ENCODE measurements at places on chromosomes 2 and 18.

DNA sequence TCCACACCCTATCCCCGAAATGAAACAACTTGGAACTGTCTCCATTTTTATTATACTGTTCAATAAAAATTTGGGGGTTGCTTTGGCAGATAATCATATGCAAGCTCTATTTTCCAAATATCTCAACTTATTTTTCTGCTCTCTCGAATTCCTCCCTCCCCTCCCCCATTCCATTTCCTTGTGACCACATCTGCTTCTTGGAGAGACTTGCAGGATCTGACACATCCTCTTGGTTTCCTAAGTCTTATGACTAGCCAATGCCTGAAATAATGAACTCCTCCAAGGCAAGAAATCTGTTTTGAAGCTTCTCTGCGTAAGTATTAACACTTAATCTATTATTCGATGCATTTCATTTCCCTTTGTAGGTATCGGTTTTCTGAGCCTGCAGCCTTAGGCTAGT, 16.1 kb downstream of the TGIF1 start:
- DNase-seq = no peak

DNA sequence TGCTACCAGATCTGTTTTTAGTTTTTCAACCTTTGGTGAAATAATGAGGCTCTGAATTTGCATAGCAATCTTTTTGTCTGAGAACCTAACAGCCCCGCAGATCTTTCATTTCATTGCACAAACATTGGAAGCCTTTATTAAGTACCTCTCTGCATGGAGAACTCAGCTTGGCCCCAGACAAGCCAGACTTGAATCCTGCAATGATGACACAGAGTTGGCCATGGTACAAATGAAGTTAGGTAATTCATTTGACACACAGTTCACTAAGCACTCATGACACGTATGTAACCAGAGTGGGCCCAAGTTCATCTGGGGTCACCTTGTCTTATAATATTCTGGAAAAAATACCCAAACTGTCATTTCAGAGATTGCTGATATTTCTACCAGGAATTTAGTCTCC, 439.1 kb upstream of the ID2 start:
- DNase-seq = no peak

DNA sequence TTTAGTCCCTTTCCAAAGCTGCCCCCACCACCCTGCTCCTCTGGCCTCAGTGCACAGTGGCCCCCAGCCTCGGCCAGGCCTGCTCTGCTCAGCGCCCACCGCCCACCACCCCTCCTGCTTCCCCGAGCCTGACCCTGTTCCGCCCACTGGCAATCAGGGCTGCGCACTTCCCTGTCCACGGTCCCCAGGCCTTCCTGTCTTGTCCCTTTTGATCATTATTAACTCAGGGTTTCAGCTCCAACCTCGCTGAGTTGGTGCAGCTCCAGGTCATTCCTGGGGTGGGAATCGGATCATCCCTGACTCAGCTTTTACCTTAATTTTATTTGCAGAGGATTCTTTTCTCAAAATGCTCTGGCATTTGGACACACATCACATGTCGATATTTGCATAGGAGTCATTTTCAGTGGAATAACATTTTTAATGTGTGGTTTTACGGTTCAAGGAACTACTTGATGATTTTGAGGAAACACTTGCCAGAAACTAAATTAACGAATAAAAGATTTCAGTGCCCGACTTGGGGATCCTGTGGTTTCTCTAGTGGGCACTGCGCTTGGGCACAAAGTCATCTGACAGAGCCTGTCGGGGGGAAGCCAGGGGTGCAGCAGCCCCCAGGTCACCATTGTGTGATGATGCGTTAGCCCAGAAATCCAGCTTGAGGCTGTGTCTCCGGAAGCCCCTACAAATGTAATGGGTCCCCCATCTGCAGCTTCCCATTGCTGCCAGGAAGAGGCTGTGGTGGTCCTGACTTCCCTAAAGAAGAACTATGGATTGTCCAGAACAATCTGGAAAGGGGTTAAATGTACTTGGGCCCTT, 1.0 kb upstream of the ESPNL start:
- no peak for DNase-seq

DNA sequence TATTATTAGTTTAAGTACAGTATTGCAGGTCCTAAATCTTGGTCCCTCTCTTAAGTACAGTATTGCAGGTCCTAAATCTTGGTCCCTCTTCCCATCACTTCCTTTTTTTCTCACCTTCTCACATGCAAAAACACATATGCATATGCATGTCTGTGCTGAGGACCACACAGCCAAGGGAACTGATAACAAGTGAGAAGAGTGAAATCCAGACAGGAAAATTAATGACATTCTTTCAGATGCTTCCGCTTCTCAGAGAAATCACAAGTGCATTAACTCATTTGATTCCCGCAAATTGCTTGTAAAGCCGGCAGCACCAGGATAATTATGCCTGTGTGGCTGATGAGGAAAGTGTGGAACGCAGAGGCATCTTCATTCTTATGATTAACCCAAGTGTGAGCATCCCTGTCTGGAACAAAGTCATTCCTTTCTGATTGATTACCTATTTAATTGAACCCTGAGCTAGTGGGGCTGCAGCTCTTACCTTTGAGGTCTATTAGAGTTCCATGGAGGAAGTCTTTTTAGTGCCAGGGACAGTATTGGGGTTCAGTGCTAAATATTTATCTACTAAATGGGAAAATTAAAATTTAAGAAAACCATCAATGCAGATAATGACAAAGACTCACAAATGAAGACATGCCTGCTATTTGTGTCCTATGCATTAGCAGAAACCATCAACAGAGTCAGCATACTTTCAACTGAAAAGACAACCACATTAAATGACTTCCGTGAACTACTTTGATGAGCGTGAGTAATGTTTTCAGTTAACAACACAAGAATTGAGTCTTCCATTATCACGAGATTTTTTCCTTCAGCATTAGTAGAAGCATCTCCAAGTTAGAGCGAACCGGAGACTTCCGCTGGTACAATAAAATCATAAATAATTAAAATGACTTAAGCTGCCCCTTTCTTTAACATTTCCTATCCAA, 220.4 kb upstream of the SLC35G4 start:
- no peak for DNase-seq

DNA sequence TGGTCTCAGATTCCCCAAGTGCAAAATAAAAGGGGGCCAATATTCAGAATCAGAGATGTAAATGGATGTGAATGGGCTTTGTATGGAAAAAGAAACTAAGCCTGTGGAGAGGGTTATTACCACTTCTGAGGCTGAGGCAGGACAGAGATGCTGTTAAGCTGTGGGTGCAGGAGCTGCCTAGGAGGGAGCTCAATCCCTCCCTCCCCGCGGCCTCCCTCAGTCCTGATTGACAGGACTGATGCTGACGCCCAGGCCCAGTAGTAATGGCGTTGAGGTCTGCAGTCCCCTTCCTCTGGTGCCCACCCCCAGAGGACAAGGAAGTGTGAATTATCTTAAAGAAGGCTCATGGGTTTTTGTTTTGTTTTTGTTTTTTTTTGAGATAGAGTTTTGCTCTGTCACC, 40.4 kb downstream of the PSD4 start:
- no peak for DNase-seq

DNA sequence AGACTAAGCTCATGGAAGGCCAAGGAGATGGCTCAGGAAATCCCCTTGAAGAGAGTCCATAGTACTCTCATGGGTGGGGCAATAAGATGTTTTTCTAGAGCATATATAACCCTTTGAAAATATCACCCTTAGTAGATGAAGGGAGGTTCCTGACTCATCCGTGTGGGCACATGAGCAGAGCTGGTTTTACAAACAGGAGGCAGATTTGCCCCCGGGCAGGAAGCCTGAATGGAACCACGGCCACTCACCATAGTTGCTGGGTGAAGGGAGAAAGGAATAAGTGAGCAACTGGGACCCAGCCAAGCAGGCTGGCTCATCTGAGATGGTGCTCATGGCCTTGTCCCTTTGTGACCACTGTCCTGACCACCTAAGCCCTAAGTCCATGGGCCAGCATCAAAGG, 29.0 kb upstream of the MAPRE3 start:
- no peak for DNase-seq

Measured in NCI-H524 treated with DMSO at 0.1 percent for 48 hours (cell line).